ENCODE measurements at places on chromosomes 2 and 18.
A peak's percentile ranks its signal among the peaks of the same experiment; 100 is the strongest.

DNA sequence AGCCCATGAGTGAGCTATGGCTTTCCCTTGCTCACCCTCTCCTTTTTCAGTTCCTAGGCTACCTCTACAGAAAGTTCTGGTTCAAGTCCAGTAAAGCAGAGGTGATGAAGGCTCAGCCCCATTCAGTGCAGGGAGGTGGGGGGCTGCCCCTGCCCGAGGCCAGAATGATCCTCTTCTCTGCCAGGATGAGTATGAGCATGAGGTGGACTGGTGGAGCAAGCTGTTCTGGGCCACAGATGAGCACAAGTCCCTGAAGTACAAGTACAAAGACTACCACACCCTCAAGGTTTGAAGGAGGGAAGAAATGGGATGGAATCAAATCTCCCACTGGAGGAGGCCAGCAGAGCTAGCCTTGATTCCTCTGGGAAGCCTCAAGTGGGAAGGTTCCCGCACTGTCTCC is 42.4 kb downstream of the LMAN2L start:
- no peaks in the 10 kb centered on the region for H3K4me1 ChIP-seq
- no peak overlapping the region for H3K27ac ChIP-seq
- no peaks in the 10 kb centered on the region for H3K27me3 ChIP-seq
- H3K36me3 ChIP-seq, result no peaks in the 10 kb centered on the region

DNA sequence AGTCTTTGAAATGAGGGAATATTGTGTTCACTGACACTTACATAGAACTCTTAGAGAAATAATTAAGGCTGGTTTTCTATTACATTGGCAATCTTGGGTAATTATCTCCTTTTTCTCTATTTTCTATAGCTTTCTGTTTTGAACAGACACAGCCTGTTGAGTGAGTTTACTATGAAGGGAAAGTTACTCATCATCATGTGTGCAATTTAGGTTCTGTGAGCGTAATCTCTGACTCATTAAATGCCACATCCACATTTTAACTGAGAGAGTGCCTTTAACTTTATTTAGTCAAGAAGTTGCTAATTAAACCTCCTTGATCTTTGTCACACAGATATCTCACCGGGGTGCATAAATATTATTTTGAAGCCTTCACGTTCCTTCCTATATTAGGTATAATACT is 174.0 kb upstream of the SLC8A1 start:
- no peak overlapping the region for H3K4me3 ChIP-seq
- DNase-seq, result no peak
- H3K27ac ChIP-seq, result no peak overlapping the region
- no peaks in the 10 kb centered on the region for H3K36me3 ChIP-seq
- H3K4me1 ChIP-seq, result no peaks in the 10 kb centered on the region
- H3K27me3 ChIP-seq, result no peaks in the 10 kb centered on the region

DNA sequence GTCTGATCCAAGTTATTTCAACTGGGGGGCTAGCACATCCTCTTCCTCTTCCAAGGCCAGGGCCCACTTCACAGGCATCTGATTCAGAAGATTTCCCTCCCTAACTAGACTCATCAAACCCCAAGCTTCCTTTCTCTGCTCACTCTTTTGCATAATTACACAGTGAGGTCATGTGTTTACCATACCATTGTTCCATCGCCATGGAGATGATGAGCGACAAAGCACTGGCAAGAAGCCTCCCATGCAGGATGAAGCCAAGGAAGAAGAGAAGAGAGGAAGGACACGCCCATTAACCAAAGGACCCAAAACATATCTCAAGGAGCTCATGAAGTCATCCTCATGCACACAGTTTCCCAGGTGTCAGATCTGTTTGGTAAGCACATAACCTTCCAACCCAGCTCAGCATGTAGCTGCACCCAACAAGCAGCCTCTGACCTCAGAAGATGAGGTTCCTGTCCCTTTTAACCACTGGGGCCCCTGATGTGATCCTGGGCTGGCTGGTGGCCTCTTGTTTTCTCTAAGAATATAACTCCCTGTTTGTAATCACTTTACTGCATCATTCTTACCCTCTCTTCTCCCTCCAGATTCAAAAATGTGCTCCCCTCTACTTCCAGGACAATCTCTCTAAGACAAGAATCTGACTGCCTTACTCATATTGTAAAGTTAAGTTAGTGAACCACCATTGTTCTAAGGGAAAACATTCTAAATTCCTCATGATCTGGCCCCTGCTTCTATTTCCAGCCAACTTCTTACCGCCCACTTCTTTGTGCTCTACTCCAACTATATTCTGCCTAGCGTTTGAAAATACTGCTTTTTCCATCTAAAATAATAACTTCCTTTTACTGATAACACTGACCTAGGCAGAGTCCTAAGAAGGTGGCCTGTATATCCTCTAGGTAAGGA is 190.1 kb downstream of the TTC32 start:
- no peak overlapping the region for H3K27ac ChIP-seq
- peak; percentile 74 for DNase-seq
- no peak overlapping the region for H3K4me3 ChIP-seq
- H3K36me3 ChIP-seq, result no peaks in the 10 kb centered on the region
- no peaks in the 10 kb centered on the region for H3K4me1 ChIP-seq
- no peaks in the 10 kb centered on the region for H3K27me3 ChIP-seq

DNA sequence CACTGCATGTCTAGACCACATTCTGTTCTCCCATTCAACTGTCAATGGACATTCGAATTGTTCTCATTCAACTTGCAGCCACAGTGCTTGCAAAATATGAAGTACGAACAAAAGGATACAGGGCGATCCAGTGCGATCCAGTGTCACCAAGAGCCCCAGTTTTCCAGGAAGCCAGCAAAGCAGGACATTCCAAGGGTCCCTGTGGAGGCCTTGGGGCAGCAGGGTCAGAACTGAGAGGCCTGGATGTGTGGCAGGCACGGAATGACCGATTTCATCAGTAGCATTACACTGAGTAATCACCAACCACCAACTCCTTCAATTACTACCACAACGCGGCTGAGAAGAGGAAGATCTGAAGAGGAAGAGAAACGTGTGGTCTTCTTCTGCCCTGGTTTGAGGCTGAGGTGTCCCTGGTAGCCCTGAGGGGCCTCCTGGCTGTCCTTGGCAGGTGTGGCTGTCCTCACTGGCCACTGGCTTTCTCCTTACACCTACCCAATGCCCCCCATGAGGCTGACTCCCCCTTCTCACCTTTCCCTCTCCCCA is 172.7 kb upstream of the FHL2 start:
- H3K4me3 ChIP-seq, result no peak overlapping the region
- H3K27ac ChIP-seq, result no peak overlapping the region
- DNase-seq, result no peak
- H3K4me1 ChIP-seq, result peaks cover 1% of the 10 kb centered on the region

DNA sequence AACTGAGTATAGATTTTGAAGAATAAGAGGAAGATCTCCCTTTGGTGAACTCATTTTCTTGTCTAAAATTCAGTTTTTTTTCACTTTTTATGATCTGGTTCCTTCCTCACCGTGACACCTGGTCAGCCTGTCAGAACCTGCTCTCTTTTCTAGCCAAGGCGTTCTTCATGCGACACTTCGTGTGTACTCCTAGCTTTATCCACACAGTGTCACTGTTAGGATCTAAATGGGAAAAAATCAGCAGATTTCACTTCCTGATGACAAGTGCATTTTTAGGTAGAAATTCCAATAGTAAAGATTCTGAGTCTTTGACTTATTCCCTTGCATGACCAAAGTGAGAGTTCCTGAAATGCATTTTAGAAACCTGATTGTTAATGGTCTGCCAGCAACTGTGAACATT is 89.8 kb downstream of the KLHL14 start:
- H3K27ac ChIP-seq, result no peak overlapping the region
- H3K27me3 ChIP-seq, result no peaks in the 10 kb centered on the region
- H3K4me1 ChIP-seq, result no peaks in the 10 kb centered on the region
- H3K4me3 ChIP-seq, result no peak overlapping the region
- peak; percentile 18 for DNase-seq
